Foreskin keratinocyte (primary cell): ENCODE measurements at places on chromosomes 3 and 15. TPM values are rescaled to one million over a fixed set of nuclear protein-coding genes. Genes with fewer than 3 reads are reported as not detected.

The RBSN gene
- polyA plus RNA-seq, result 5.8 and 5.9 TPM in 2 replicates

GRCh38 chr3:10228248-10228950 lies 19.9 kb upstream of the TATDN2 start:
- DNase-seq, result no peak

- no peak for DNase-seq
Observed at GRCh38 chr15:79299126-79299840, 11.6 kb upstream of the TMED3 start.

- DNase-seq, result no peak
Observed at GRCh38 chr3:189780546-189781270, 149.5 kb downstream of the TP63 start.

The CHRM5 gene
- not detected in 2 replicates for polyA plus RNA-seq

The ADAMTS7 gene
- polyA plus RNA-seq, result 0.42 and 0.92 TPM in 2 replicates

DNA sequence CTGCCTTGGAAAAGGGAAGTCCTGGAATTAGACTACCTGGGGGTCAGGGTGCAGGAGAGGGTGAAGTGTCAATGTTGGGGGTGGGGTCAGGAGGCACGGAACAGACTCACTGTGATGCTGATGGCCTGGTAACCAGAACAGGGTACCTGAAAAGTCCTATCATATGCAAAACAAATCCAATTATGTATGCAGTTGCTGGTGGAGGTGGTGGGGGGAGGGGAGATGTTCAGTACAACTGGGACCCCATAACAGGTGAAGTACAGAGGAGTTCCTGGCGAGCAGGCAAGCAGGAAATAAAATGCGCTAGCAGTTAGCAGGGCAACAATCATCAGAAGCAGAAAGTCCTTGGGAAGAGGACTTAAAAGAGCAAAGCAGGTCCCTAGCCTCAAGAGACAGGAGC lies 4.2 kb upstream of the KATNBL1 start:
- no peak for DNase-seq

- DNase-seq, result no peak
Observed at GRCh38 chr3:196012941-196013476, 68.9 kb downstream of the TFRC start.

The CFAP91 gene
- 0.07 and 0.11 TPM in 2 replicates for polyA plus RNA-seq

DNA sequence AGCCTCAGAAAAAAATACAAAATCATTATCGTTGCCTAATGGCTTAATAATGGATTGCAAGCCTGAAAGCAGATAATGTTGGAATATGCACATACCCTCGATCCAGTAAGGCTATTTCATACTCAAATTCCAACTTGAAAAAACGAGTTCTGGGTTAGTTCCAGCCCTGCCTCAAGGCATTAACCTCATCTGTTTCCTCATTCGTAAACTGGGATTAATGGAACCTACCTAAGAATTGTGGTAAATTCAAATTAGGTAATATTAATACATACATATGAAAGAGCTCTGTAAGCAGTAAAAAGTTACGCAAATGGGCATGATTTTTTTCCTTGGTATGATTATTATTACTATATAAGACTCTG lies 107.5 kb downstream of the SRGAP3 start:
- DNase-seq, result peak; percentile 54

DNA sequence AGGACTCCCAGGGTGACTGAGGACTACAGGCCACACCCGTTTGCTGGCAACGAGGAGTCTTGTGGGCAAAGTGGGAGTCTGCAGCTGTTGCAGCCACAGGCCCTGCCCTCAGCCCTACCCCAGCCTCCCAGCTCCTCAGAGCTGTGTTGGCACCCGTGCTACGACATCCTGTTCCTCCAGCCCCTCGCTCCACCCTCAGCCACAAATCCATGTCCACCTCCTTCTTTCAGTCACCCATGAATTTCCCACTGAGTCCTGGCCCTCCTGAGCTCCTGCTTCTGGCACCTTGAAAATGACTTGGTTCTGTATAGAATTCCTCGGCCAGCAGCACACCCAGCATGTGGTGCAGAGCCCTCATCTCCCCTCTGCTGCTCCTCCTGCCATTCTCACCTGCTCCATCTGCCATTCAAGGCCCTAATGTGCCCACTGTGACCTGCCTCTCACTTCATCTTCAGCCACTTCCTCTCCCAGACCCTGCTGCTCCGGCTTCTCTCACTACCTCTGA lies 20.9 kb upstream of the VILL start:
- no peak for DNase-seq

- no peak for DNase-seq
Observed at GRCh38 chr3:110938629-110939028, 133.0 kb upstream of the NECTIN3 start.
